ENCODE measurements at places on chromosomes 4 and X. TPM values are rescaled to one million over a fixed set of nuclear protein-coding genes. Genes with fewer than 3 reads are reported as not detected.

TRMT10A gene
- 8.0 TPM for total RNA-seq

EPHA5 gene
- 2.2 TPM for total RNA-seq

TMEM156 gene
- 0.27 TPM for total RNA-seq

PPP2R2C gene
- total RNA-seq: 8.0 TPM

ZDHHC15 gene
- 2.9 TPM for total RNA-seq

FGFBP1 gene
- 1.4 TPM for total RNA-seq

QRFPR gene
- not detected for total RNA-seq

CXCL11 gene
- not detected for total RNA-seq

KLKB1 gene
- not detected for total RNA-seq

PAGE4 gene
- 26.5 TPM for total RNA-seq

SLC25A5 gene
- total RNA-seq: 237 TPM

CRLF2 gene
- total RNA-seq: not detected

FAM236B gene
- total RNA-seq: not detected

TBC1D19 gene
- 11.3 TPM for total RNA-seq

GSX2 gene
- total RNA-seq: not detected

All from prostate gland (tissue), 2 donors.